Kasumi-1 (cell line): ENCODE measurements at places on chromosomes 5 and 9.

GRCh38 chr5:81268521-81269196 lies 32.7 kb upstream of the ZCCHC9 start:
- DNase-seq: no peak

- DNase-seq: no peak
Observed at GRCh38 chr9:1443450-1443849, 393.3 kb downstream of the DMRT2 start.

DNA sequence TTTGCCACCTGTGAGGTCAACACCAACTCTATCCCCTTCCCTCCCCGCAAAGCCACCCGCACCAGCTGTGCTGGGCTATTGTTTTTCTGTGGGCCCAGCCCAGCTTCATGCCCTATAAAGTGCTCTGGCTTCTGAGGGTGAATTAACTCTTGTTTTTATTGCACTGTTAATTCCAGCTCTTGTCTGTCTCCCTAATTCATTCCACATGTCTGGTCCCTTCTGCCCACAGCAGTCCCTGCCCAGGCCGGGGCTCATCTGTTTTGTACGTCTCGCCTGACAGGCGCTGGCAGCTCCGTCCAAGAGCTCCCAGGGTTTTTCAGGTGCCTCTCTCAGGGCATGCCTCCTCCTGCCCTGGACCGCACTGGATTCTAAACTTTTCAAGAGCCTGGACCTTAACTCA lies 118.9 kb downstream of the PDZD2 start:
- no peak for DNase-seq

- DNase-seq: no peak
Observed at GRCh38 chr9:94085062-94085639, 887 bp downstream of the PTPDC1 start.

DNA sequence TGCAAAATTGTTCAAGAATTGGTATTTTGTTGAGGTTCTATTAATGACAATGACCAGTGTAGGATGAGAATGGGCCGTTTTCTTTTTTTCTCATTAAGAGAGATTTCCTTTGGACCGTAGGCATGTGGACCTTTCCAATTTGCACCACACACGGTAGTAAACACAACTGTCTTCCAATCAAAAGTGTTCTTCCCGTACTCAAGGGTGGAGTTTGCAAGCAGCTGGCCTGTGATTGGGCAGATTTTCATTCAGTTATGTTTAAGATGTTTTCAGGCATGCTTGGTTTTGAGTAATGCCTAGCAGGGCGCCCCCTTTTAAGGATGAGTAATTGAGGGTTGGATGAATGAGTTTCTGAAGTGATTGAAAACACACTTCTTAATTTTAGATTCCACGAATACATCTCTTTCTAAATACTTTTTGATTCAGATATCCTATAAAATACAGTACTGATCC lies 2.5 kb downstream of the KDM3B start:
- peak; percentile 80 for DNase-seq

GRCh38 chr9:83281306-83282255 lies 218.6 kb upstream of the RASEF start:
- peak; percentile 88 for DNase-seq

- no peak for DNase-seq
Observed at GRCh38 chr5:159163027-159163700, 46.2 kb downstream of the RNF145 start.

DNA sequence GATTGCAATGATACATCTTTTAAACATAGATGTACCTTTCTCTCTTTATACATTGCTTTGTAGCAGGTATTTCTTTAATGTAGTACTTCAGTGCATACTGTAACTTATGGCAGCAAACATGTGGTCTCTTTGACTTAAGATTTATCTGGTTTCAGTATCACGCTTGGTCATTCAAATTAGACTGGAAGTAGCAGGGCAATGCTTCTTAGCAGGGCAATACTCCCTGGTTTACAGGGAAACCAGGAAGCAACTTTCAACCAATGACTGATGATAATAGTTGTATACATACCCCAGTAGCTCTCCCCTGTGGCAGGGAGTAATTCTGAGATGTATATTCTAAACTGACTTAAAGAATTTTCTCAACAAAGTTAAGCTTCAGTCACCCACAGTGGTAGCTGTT lies 761.1 kb upstream of the CDH10 start:
- DNase-seq: no peak

DNA sequence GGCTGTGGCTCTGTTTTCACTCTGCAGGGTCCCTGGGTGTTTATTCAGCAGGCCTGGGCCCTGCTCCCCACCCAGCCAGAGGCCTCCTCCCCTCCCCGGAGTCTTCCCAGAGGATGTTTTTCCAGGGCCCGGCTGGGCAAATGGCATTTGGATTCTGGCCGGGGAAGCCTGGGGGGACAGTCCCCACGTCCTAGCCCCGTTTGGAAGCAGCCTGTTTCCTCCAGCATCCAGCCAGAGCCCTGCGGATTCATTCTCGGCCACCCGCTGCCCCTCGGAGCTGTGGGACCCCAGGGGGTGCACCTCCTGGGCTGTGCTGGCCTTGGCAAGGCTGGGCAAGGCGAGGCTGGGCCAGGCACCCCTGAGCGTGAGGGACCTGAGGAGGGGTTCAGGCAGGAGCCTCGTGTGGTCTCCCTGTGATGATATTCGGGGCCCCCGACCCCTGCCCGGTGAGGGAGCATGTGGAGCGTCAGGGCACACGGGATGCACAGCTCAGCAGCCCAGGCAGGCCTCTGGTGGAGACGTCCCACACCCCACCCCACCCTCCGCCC lies 48.8 kb upstream of the EGFL7 start:
- DNase-seq: no peak

DNA sequence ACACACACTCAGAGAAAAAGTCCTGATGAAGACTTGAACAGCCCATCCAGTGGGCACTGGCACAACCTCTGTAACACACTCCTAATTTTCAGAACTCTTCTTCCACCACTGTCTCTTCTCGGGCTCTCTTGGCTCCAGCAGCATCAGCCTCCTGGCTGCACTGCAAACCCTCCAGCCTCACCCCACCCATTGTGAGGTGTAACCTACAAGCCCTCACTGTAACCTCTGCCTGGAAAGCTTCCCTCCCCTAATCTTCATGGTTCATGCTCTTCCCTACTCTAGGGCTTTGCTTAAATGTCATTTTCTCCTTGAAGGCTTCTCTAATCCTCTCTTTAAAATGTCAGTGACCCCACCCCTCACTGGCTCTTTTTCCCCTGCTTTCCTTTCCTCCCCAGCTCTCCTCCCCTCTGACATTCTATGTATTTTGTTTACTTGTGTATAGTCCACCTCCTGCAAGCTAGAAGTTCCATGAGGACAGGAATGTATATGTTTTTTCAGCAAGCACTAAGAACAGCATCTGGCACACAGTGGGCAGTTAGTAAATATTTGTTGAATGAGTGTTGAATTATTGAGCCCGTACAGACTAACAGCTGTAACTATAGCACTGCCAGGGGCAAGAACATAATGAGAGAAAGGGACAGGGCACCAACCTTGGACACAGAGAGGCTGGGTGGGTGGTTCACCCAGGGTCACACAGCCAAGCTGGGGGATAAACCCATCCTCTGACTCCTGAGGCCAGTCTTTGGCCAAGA lies 76.4 kb downstream of the ESM1 start:
- no peak for DNase-seq

DNA sequence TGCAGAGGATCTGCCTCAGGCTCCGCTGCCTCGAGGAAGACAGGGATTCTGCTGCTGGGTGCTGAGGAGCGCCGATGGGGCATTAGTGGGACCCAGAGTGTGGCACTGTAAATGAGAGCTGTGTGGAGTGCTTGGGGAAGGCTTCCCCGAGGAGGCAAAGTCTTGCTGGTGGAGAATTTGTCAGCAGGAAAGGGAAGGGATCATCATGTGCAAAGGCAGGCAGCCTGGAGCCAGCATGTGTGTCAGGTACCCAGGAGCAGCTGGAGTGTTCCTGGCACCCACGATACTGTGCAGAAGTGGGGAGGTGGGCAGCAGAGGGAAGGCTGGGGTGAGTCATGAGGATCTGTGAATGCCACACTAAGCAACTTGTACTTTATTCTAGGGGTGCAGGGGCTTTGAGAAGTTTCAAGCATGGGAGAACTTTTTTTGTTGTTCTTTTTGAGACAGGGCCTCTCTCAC lies 12.3 kb downstream of the B4GALT7 start:
- DNase-seq: no peak

DNA sequence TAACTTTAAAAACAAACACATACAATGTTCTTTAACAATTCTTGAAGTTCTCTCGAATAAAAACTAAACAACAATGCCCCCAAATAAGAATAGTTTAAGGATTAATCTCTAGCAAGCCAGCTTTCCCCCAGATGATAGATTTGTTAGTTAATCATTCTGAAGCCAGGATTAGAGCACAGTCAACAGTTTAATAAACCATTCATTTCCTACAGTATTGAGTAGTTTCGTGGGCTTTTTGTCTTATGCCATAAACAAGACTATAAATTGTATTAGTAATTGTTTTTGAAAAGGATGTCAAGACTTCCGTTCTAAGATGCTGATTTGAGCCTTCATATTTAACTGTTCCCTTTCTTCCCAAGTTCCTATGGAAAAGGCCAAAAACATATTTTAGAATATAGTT lies 136.6 kb downstream of the PIK3R1 start:
- DNase-seq: no peak

GRCh38 chr5:91177085-91177484 lies 206.0 kb downstream of the ARRDC3 start:
- DNase-seq: no peak

DNA sequence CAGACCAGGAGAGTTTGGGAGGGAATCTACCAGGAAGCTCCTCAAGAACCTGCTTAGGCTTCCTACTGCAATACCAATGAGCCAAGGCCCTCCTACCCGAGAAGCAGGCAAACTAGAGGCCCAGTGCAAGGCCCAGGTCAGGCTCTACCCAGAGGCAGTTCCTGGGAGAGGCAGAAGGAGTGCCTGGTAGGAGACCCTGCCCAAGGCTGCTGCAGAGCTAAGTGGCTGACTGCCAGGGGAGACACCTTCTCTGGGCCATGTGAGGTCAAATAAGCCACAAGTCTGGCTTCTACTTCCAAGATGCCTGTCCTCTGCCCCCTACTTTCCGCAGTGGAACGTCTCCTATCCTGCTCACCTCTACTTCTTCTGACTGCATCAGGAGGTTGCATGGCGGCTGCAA lies 17.8 kb downstream of the ACSL6 start:
- no peak for DNase-seq

- DNase-seq: no peak
Observed at GRCh38 chr5:59749782-59750520, 143.6 kb downstream of the PDE4D start.

GRCh38 chr5:2300861-2301574 lies 418.3 kb upstream of the IRX4 start:
- no peak for DNase-seq

DNA sequence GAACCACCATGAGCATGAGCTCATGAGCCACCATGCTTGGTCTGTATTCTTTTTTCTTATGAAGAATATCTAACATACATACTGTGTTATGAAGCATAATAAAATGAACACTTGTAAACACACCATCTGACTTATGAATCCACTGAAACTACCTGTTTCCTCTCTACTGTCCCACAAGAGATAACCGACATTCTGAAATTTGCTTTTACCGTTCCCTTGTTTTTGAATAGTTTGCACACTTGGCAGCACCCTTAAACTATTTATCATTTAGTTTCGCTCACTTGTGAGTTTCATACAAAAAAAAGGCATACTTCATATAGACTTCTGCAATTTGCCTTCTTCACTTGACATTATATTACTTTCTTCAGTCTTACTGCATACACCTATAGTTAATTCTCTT lies 8.9 kb downstream of the LARS1 start:
- DNase-seq: no peak

DNA sequence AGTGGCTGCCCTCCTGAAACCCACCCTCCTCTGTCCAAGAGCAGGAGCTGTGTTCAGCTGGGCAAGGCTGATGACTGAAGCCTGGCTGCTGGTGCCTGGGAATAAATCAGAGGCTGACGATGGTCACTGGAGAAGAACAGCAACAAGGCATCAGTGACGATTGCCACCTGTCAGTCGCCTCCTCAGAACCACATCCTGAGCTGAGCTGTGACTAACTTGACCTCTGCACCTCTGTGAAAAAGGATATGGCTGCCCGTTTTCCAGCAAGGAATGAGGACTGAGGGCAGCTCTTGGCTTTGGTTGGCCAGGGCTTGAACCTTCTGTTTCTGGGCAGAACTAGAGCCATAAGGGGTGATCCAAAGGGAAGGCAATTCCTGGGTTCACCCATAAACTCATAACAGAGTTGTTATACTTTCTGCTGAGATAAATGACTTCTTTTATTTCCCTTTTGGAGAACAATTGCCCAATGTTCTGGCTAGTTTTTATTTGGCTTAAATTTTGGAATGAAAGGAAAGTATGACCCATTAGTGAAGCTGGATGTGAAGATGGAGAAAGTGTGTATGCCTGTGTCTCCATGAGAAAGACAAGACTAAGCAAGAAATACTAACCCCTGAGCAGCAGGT lies 40.1 kb downstream of the TRIP13 start:
- DNase-seq: no peak

DNA sequence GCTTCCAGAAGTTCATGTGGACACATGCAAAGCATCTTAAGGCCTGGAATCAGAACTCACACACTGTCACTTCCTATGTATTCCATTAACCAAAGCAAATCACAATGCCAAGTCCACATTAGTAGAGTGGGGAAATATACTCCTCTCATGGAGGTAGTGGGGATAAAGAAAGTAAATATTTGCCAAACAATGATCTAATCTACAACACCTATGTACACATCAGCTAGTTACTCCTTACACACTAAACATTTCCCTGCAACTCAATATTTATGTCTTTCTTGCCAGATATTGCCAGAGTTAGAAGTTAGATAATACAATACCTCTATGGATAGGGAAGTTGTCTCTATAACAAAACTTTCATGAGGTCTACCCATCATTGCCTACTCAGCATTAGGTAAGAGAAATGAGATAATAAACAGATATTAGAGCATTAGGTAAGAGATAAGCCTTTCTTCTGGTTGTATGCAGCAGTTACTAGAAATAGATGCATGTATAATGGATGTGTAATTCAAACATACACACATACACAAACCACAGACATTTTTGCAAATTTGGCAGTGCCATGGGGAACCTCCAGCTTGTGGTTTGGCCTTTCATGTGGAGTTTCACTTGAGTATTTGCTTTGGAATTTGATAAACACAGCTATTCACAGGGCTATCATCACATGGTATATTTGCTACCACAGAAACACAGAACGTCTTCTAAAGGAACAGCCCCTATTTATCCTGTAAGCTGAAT lies 196.5 kb downstream of the TLE1 start:
- DNase-seq: no peak

- no peak for DNase-seq
Observed at GRCh38 chr9:101418518-101419430, 16.8 kb downstream of the ALDOB start.

GRCh38 chr5:124738681-124739633 lies 7.5 kb downstream of the ZNF608 start:
- peak; percentile 57 for DNase-seq

GRCh38 chr9:101711330-101711941 lies 27.0 kb downstream of the GRIN3A start:
- DNase-seq: peak; percentile 58
